ENCODE measurements at places on chromosomes 5 and 9.

GRCh38 chr5:143896966-143897365 lies 85.0 kb downstream of the HMHB1 start:
- peak; percentile 58 for DNase-seq

DNA sequence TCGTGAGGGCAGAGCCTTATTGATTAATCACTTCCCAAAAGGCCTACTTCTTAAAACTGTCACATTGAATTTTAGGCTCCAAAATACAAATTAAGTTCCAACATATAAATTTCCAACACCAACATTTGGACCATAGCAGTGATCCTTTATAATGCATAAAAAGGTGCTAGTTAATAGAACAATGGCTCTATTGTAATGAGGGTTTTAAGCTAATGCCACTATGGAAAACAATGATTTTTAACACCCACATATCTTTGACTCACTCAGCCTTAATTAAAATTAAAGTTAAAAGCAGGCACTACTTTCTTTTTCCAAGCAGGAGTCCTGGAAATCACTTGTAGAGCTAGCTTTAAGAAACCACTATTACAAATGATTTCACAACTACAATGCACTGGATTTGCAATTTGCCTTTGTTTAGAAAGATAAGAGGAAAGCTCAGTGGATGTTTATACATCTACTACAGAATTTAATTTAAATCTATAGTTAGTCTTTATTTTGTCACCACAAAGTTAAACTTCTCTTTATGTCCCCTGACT lies 41.8 kb downstream of the DPYSL3 start:
- DNase-seq = no peak

- DNase-seq = no peak
Observed at GRCh38 chr5:123204251-123204650, 115.2 kb downstream of the PRDM6 start.

GRCh38 chr9:105858006-105858690 lies 163.8 kb downstream of the TMEM38B start:
- peak; percentile 72 for DNase-seq

- no peak for DNase-seq
Observed at GRCh38 chr5:150640311-150641005, at the start of gene SYNPO. SYNPO (plus strand) TSS chr5:150640660; CDS start chr5:150648276, 7,616 bp downstream.

DNA sequence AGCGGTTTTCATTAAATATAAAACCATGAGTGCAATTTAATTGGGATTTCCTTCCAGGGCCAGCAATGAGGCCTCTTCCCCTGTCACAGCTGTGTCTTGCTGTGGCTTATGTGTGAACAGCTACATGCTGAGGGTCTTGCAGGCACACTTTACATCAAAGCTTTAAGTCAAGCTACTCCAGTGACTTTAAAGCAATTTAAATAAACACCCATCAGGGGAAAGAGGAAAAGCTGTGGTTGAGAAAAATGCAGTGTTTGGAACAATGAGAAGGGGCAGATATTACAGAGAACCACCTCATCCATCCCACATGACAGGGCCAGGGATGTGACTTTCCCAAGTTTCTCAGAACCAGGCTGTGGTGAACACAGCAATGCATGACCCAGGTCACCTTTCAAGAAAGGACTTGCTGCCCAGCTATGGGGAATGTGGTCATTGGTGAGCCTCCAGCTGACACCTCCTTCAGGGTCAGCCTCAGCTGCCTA lies 115.9 kb upstream of the LPAR1 start:
- no peak for DNase-seq

DNA sequence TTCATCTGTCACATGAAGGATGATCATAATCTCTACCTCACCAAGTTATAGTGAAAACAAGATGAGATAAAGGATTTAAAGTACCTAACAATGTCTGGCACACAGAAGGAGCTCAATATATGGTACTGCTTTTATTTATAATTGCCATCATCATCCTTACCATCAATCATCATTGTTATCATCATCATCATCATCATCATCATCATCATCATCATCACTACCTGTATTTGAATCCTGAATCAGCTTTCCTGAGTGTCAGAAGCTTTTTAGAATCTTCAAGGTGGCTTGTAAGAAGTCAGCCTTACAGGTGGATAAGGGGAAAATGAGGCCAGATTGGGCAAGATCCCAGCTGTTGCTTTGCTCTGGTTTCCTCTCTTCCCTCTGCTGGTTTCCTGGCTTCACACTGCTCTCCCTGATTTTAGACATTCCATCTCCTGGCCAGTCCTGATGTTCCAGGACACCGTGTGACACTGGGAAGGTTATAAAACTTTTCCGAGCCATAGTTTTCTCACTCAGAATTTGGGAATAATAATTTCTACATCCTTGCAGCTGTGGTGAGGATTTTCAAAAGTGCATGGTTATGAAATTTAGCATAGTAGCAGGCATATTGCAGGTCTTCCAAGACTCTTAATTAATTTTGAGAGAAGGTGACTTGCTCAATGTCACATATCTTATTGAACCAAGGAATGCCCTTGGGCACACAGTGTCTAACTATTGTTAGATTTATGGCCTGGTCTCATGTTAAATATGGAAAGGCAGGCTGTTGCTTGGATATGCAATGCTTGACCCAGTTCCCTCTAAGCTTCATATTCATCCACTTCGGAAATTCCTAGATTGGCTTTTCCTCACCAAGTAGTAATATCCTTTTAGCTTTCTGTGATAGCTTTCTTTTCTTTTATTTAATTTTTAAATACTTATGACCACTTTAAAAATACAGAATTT lies 160.7 kb downstream of the TMEM38B start:
- DNase-seq = no peak

GRCh38 chr5:143599474-143599873 lies 196.0 kb upstream of the NR3C1 start:
- DNase-seq = no peak

DNA sequence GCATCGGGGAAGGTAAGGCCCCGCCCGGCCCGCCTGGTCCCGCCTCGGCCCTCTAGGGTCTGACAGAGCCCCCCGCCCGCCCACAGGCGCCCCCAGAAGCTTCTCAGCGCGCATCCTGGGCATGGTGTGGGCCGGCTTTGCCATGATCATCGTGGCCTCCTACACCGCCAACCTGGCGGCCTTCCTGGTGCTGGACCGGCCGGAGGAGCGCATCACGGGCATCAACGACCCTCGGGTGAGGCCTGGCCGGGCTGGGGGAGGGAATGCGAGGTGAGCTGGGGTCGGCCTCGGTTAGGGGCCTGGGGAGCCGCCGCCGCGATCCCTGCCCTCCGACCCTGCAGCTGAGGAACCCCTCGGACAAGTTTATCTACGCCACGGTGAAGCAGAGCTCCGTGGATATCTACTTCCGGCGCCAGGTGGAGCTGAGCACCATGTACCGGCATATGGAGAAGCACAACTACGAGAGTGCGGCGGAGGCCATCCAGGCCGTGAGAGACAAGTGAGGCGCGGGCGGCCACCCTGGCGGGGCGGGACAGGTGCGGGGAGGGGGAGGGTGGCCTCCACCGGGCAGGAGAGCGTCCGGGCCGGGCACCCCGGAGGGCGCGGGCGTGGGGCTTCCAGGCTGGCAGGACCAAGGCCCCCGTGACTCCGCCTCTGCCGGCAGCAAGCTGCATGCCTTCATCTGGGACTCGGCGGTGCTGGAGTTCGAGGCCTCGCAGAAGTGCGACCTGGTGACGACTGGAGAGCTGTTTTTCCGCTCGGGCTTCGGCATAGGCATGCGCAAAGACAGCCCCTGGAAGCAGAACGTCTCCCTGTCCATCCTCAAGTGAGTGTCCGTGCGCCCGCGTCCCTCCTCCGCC lies 7.1 kb downstream of the LRRC26 start:
- DNase-seq = no peak

GRCh38 chr5:81513473-81513872 lies 119.5 kb upstream of the ACOT12 start:
- no peak for DNase-seq

- DNase-seq = no peak
Observed at GRCh38 chr5:178573216-178573615, 17.0 kb downstream of the COL23A1 start.

- DNase-seq = no peak
Observed at GRCh38 chr9:95809686-95810085, 65.8 kb upstream of the ERCC6L2 start.

DNA sequence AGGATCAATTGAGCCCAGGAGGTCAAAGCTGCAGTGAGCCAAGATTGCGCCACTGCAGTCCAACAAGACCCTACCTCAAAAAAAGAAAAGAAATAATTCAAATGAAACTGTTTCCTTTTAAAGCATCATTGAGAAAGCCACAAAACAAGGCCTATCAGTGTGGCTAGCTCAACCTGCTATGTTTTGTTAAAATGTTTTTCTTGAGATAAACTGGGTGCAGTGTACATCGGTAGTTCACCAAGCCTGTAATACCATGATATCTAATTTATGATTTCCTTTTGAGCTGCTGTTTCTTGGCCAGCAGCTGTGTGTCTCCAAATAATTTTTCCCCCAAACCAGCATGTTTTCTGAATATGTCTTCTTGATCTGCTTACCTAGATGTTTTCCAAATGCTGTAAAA lies 97.3 kb upstream of the GOLGA1 start:
- DNase-seq = no peak

DNA sequence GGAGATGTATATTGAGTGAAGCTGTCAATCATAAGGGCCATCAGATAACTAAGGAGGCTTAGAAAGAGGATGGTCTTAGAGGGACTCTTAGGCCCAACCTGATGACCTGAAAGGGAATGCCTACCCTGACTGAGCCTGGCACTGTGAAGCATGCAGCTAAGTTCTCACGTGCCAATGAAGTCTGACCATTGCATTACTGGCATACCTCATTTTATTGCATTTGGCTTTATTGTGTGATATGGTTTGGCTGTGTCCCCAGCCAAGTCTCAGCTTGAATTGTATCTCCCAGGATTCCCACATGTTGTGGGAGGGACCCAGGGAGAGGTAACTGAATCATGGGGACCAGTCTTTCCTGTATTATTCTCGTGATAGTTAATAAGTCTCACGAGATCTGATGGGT lies 421.6 kb upstream of the SGCD start:
- no peak for DNase-seq

- DNase-seq = no peak
Observed at GRCh38 chr9:109442716-109443115, 55.4 kb downstream of the PTPN3 start.

GRCh38 chr9:33372900-33373299 lies 29.5 kb downstream of the AQP7 start:
- DNase-seq = no peak

DNA sequence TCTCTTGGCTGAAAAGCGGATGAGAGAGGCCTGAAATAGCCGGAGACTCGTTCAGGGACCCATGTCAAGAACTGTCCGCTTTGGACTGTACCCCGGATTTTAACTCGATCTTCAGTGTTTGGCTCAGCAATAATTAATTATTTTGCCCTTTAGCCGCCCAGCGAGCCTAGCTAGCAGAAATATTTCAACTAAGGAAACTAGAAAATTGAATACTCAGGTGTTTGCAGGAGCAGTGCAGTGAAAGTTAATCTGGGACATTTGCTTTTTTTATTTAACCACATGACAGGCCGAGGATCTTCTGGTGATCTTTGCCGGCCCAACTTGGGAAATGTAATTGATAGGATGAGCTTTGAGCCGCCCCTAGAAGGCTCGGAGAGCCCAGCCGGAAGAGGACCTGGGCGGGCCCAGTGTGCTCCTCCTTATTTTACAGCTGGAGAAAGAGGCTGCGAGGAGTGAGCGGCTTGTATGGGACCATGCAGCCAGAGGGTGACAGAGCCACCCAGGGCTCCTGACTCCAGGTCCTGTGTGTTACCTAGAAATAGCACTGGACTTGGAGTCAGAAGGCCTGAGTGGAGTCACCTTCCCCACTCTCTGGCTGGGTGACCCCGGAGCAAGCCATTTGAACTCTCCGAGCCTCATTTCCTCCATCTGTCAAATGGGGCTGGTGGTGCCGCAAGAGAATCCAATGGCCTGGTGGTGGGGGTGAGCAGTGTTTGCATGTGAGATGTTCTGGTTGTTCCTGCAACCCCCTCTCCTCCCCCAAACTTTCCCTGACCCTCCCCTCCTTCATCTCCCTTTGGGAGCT lies 2.4 kb downstream of the PPARGC1B start:
- DNase-seq = no peak

DNA sequence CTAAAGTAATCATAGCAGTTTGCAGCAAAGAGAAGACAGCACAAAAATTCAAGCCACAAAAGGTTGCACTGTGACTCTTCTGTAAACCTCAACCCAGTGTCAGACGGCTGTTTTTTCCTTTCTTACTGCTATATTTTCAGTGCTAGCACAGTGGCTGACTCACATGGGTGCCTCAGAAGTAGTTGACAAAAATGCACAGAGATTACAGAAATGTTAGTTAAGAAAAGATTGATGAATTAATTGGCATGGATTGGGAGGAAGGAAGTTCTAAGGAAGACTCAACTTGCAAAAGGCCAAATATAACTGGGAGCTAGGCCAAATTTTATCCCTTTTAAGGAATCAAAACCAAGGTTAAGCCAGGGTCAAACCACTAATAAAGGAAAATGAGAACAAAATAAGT lies 43.7 kb upstream of the ITGA1 start:
- peak; percentile 89 for DNase-seq

GRCh38 chr9:112447283-112447761 lies 39.3 kb upstream of the KIAA1958 start:
- no peak for DNase-seq

- no peak for DNase-seq
Observed at GRCh38 chr9:115980502-115980901, 173.1 kb upstream of the PAPPA start.

DNA sequence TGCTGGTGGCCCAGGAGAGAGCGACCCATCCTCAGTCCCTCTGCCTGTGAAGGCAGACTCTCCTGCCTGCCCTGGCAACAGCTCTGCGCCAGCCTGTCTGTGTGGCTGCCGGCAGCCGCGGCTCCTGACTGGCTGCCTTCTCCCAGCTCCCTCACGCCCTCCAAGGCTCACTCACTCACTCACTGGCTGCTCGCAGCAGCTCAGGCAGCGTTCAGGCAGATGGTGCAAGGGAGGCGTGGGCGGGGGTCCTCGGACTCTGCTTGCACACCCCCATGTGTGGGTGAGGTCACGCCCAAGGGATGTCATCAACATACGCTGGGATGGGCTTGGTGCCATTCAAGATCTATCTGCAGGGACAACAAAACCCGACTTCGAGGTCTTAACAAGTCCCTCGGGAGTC lies 66.7 kb downstream of the DAB2IP start:
- no peak for DNase-seq

- no peak for DNase-seq
Observed at GRCh38 chr5:175830586-175831300, 40.6 kb upstream of the CPLX2 start.

DNA sequence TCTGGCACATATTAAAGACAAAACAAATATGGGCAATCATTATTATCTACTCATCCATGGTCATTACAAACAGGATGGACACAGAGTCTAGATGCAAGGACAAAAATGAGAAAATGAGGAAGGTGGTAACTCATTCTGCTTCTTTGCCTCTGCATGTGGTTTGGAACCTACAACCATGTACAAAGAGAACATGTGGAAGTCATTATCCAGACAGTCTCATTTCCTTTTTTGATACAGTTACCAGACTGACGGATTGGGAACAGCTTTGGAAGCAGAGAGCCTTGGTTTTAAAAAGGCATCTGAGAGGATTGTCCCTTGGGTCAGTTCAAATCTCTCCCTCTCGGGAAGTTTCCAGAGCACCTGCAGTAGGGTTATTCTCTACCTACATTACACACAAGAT lies 433.4 kb upstream of the TNC start:
- no peak for DNase-seq

- DNase-seq = no peak
Observed at GRCh38 chr5:117779171-117779570, 1204.5 kb upstream of the SEMA6A start.

Data from activated CD4-positive, alpha-beta T cell treated with anti-CD3 and anti-CD28 coated beads, Interleukin-2, amount 10 ng/mL, durations not matched to agents 24 days and 14 days (primary cell).